ENCODE measurements at places on chromosomes 6 and 20.

DNA sequence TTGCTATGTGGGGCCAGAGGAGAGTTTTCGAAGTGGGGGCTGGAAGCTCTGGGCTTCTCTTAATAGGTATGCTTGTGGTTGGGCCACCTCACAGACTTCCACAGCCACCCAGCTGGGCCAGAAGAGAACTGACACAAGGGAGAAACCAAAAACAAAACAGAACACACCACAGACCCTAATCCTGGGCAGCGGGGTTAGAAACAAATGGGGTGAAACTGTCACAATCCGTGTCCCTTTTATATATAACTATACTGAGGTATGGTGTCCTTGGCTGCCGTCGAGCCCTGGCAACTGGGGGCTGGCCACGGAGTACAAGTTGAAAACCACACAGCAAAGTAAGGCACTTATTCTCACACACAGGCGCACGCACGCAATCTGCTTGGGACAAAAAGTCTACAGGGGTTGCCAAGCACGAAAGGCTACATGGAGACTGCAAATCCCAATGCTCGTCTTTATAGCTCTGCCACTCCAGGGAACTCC, 78.3 kb downstream of the TRAM2 start:
- no peak for DNase-seq

DNA sequence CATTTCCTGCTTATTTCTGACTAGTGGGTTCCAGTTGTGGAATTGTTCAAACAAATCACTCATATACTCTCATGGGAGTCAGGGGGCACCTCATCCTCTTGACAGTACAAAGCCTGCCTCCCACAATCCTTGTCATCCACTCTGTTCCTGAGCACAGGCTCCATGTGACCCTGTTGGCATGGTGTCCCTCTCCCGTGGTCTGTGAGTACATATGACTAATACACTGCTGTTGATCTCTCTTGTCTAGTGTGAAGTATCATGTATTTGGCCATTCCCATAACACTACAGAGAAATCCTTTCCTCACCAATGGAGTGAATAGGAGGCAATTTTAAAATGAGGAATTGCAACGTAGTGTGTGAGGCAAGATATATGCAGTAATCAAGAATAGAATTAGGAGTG, 185.3 kb downstream of the OGFRL1 start:
- peak; percentile 69 for DNase-seq

DNA sequence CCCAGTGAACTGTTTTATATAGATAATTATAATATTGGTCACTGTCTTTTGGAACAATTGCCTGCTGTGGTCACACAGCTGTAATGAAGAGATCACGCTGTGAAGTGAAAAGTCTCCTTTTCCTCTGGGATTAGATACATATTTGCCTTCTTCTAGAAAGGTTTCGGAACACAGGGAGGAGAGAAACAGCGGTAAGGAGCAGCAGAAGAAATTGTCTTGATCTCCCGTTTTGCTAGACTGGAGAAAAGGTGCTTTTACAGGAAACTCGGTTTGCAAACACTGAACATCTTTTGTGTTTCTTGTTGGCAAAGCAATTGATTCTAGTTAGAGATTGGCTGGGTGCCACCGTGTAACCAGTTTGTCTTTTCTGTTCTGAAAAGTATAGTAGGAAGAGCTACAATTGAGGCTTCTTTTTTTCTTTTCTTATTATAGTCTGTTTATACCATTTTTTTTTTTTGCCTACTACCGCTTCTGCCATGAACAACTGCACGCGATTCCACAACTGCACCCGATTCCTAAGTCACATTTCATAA, 404.1 kb upstream of the ID4 start:
- no peak for DNase-seq

DNA sequence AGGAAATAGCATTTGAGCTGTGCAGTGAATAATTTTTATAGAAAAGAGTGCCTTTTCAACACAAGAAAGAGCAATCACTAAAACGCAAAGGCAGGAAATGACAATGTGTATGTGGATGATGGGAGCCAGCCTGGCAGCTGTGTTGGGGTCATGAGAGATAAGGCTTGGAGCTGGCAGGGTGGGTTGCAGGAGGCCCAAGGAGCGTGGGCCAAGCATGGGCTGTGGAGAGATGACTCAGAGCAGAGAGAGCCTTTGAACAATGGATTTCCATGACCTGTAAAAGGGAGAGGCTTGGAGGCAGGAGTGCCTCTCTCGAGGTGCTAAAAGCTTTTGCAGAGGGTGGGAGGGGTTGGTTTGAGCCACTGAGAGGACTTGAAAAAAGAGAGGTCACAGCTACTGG, 6.6 kb upstream of the TBC1D7 start:
- no peak for DNase-seq

DNA sequence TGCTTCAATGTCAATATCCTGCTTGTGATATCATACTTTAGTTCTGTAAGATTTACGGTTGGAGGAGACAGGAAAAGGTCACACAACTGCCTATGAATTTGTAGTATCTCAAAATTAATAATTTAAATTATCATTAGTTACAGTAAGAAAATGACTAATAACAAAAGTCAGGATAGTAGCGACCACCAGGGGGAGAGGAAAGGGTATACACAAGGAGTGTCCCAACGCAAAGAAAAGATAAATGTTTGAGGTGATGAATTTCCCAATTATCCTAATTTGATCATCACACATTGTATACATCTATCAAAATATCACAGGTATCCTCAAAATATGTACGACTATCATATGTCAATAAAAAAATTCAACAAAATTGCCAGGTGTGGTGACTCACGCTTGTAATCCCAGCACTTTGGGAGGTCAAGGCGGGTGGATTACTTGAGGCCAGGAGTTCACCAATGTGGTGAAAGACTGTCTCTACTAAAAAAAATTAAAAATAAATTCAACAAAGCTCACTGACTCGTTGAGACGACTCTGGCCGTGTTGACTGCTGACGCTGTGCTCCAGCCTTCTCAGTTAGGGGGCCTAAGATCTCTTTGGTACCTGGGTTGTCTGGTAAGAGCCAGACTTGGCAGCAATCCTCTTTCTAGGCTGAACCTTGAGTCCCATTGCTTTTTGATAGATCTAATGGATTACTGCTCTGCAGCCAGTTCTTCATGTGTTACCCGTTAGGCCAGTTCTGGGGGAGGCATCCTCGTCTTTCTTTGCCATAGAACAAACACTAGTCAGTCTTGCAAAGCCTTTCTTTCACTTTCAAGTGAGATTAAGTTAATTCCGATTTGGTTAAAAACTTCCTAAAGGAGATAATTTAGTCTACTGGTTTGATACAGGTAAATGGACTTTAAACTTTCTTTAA, 9.0 kb upstream of the OVOL2 start:
- DNase-seq, result no peak

- DNase-seq, result no peak
Measured at GRCh38 chr6:25193460-25194171, 85.6 kb upstream of the CARMIL1 start.

DNA sequence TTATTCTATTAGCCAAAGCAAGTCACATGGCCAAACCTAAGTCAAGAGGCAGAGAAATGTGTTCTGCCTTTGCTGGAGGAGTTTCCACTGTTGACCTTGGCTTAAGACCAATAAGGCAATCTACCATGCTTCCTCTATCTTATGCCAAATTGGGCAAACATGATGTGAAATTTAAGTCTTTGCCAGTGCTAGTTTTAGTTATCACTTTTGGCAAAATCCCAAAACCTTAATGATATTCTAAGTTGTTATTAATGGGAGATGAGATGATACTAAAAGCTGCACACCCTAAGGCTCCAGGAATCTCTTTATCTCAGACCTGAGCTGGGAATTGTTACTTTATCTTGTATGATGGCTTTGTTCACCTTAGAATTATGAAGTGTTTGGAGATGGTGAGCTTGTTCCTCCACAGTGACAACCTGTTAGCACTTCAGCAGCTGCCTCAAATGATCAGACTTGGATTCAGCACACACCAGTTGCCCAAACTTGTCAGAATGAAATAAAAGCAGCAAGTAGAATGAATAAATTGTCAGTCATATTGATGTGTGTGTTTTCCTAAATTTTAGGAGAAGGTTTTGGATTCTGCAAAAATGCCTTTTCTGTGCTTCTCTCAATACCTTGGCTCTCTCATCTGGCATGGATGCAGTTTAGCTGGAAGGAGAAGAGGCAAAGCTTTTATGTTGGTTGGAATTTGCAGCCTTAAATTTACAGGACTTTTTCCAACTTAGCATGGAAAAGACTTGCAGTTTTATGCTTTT, 49.3 kb downstream of the RIN2 start:
- DNase-seq, result no peak

- no peak for DNase-seq
Measured at GRCh38 chr6:105452376-105452775, 49.5 kb upstream of the PREP start.

GRCh38 chr6:38142178-38142902, 322.8 kb downstream of the ZFAND3 start:
- DNase-seq, result peak; percentile 31

DNA sequence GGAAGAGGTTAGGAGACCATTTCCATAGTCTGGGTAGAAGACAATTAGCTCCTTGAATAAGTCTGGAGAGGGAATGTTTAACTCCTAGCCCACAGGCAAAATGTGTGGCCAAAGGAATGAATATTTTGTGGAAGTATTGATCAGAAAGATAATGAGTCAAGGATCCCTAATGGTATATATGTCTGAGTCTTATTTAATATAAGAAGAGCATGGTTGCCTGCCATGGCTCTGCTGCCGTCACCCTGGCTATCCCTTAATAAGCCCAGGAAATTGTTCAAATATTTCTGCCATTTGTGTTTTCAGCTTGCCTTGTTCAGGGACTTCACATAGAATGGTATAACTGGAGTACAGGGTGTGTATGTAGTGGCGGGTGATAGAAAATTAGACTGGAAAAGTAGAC, 18.1 kb upstream of the CALHM6 start:
- DNase-seq, result no peak

- DNase-seq, result no peak
Measured at GRCh38 chr6:41785689-41786450, 1.6 kb upstream of the TOMM6 start.

DNA sequence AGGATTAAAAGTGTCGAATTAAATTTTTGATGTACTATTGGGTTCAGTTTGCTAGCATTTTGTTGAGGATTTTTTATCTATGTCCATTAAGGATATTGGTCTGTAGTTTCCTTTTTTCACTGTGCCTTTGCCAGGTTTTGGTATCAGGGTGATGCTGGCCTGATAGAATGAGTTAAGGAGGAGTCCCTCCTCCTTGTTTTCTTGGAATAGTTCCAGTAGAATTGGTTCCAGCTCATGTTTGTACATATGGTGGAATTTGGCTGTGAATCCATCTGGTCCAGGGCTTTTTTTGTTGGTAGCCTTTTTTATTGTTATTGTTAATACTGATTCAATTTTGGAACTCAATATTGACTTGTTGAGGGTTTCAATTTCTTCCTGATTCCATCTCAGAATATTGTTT, 141.8 kb downstream of the SIM1 start:
- DNase-seq, result no peak

GRCh38 chr6:120774275-120774674, 560.0 kb downstream of the TBC1D32 start:
- no peak for DNase-seq

- DNase-seq, result peak; percentile 35
Measured at GRCh38 chr20:48599748-48600469, 227.9 kb downstream of the PREX1 start.
